Colonic mucosa (tissue), 4 donors: ENCODE measurements at places on chromosomes 2 and 18. TPM values are rescaled to one million over a fixed set of nuclear protein-coding genes. Genes with fewer than 3 reads are reported as not detected.

- H3K4me3 ChIP-seq: no peak within 1 kb of the TSS
- no peak for DNase-seq
- H3K4me1 ChIP-seq: no peaks in the 10 kb centered on the region
- no peak within 1 kb of the TSS for H3K27ac ChIP-seq
Measured at GRCh38 chr2:102422910-102423309, at the start of gene IL18RAP. Gene IL18RAP, plus strand, starts transcription at chr2:102423160. Its CDS starts 118 bp downstream, at chr2:102423278.

DNA sequence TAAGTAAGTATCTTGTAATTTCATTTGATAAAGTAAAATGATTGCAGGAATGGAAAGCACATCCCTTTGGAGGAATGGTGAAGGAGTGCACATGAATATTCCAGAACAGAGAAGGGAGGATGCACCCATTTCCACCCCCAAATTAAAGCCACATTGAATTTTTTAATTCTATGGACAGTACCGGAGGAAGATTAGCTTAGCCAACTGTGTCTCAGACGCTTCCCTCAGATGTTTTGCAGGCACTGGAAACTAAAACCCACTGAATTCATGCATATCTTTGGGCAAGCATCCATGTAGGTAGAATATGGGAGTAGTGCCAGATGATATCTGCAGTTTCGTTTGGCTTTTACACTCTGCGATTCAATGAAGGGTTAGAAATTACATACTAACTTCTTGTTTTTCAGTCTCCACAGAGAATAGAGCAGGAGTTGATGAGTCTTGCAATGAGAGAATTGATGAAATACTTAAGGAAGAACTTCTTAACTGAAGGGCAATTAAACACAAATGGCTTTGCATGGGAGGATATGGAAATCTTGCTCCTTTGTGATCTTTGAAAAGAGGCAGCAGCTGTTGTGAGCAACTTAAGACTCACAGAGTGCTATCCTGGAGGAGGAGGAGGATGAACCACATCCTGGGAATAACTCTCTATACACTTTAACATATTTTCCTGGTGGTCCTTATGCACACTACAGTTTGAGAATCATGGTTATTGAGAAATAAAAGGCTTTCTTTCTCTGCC, 71.7 kb upstream of the MYO3B start:
- H3K27me3 ChIP-seq: no peaks in the 10 kb centered on the region
- H3K36me3 ChIP-seq: no peaks in the 10 kb centered on the region
- H3K4me1 ChIP-seq: no peaks in the 10 kb centered on the region
- H3K4me3 ChIP-seq: no peak overlapping the region

- no peaks in the 10 kb centered on the region for H3K27me3 ChIP-seq
- no peaks in the 10 kb centered on the region for H3K36me3 ChIP-seq
- DNase-seq: no peak
- H3K4me1 ChIP-seq: no peaks in the 10 kb centered on the region
- no peak overlapping the region for H3K27ac ChIP-seq
Measured at GRCh38 chr2:161580426-161580825, 43.8 kb upstream of the SLC4A10 start.

DNA sequence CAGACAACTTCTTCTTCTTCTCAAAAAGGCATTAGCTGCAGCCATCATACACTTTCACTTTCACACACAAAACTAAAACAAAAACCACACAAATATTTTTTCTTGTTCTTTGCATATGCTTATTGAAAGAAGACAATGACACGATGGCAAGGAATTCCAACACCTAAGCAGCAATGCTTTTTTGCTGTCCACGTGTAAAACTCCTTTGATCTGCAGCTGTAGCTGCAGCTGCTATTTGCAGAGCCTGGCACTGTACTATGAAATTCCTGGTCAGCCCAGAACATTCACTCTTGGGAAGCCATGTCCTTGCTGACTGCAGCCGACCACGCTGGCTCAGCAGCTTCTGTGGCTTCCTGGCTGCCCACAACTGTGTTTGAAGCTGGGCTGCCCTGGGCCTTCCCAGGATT, 316.2 kb downstream of the CDH2 start:
- no peaks in the 10 kb centered on the region for H3K36me3 ChIP-seq
- no peak for DNase-seq
- no peaks in the 10 kb centered on the region for H3K27me3 ChIP-seq
- no peak overlapping the region for H3K27ac ChIP-seq

DNA sequence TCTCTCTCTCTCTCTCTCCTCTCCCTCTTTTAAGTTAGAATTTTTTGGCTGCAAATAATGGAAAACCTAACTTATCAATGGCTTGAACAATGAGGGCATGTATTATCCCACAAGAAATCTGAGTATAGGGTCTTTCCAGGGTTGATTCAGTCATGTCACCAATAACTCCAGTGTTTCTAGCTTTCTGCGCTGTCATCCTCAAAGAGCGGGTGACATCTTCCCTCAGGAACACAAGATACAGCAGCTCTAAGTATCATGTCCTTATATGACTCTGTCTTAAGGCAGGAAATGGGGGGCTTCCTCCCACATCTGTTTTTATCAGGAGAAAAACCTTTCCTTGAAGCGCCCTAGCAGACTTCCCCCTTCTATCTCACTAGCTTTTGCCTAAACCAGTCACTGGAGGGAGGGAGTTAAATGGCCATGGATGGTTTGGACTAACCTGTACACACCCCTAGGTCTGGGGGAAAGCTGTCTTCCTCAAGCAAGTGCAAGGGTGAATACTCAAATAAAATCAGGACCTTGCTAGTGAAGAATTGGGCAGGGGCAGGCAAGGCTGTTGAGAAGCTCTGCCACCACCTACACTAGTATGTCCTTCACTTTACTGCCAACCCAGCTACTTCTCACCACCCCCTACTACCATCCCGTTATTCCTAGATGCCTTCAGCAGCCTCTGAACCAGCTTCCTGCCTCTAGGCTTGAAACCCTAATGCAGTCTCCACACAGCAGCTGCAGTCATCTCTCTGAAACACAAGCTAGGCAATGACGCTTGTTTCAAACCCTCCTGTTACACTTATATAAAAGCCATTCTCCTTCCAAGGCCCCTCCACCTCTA, 7.5 kb upstream of the TUBA4A start:
- no peak overlapping the region for H3K4me3 ChIP-seq
- no peaks in the 10 kb centered on the region for H3K4me1 ChIP-seq
- no peaks in the 10 kb centered on the region for H3K36me3 ChIP-seq
- DNase-seq: no peak

DNA sequence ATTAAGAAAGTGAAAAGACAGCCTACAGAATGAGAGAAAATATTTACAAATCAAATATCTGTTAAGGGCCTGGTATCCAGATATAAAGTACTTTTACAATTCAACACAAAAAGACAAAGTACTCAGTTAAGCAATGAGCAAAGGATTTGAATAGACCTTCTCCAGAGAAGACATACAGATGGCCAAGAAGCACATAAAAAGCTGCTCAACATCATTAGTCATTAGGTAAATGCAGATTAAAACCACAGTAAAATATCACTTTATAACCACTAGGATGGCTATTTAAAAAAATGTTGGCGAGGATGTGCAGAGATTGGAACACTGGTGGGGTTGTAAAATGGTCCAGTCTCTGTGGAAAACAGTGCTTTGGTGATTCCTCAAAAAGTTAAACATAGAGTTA, 38.9 kb downstream of the RAB31 start:
- no peaks in the 10 kb centered on the region for H3K36me3 ChIP-seq
- no peaks in the 10 kb centered on the region for H3K4me1 ChIP-seq
- H3K27ac ChIP-seq: no peak overlapping the region
- no peaks in the 10 kb centered on the region for H3K27me3 ChIP-seq

The C1QL2 gene
- not detected for total RNA-seq

GRCh38 chr2:45168711-45169338, 159.6 kb upstream of the SIX2 start:
- peaks cover 8% of the 10 kb centered on the region for H3K4me1 ChIP-seq
- peak overlapping the region; percentile 23 for H3K4me3 ChIP-seq
- H3K36me3 ChIP-seq: no peaks in the 10 kb centered on the region
- peaks cover 50% of the 10 kb centered on the region for H3K27me3 ChIP-seq
- DNase-seq: no peak
